ENCODE measurements at places on chromosomes 4 and X.

DNA sequence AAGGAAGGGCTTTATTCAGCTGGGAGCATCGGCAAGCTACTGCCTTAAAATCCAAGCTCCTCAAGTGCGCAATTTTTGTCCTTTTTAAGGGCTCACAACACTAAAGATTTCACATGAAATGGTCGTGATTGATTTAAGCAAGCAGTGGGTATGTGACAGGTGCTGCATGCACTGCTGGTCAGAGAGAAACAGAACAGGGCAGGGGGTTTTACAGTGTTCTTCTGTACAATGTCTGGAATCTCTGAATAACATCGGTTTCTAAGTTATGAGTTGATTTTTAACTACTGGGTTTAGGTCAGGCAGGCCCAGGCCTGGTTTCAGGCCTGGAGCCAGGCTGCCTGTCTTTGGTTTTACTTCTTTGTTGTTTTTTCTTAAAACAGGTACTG is 6.0 kb downstream of the UGT2B17 start:
- no peak for DNase-seq

DNA sequence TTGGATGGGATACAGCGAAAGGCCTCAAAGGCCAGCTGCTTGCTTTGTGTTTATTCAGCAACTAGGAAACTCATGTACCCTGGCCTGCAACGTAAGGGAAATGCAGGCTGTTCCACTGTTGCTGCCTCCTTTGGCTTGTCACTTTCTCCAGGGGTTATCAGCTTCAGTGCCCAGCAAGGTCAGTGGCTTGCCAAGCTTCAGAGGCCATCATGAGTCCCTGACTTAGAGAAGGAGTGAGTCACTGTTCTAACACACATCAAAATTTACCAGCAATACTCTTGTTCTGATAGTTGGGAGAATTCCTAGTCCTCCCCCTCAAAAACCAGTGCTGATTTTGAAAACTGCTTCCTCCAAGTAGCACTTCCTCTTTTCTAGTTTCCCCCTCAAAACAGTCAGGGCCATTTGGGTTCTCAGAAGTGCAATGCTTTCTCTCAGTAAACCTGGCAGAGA is 250.8 kb downstream of the ARHGAP24 start:
- no peak for DNase-seq

- no peak for DNase-seq
Observed at GRCh38 chr4:54228056-54228527, 1.0 kb upstream of the PDGFRA start.

DNA sequence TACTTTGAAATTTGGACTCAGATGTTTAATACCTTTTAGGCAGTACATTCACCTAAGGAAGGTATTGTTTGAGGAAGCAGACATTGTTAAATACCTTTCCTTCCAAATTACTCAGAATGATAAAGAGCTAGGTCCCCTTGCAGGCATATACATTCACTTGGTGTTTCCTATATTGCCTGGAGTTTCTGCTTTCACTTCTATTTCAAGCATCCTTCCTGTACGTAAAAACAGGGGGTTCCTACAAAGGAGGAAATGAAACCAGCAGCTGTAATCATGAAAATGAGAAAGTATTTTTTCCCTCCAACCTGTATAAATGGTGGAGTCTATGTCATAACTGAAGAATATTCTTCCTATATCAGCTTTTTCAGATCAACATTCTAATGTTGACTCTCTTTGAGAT is 90.4 kb upstream of the RASGEF1B start:
- DNase-seq: no peak

DNA sequence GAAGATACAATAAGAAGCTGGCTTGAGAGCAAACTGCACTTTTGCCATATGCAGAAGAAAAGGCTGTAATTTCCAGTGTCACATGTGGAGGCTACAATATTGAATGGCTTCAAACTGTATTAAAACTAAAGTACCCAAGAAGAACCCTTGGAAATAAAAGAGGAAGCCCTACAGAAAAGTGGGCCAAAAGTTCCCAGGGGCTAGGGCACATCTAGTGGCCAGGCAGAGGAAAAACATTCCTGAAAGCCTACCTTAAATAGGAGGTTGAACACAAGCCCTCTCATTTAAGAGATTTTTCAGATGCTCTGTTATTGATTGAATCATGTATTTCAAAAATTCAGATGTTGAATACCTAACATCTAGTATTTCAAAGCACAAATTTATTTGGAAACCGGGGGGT is 40.6 kb upstream of the PRDX4 start:
- no peak for DNase-seq

DNA sequence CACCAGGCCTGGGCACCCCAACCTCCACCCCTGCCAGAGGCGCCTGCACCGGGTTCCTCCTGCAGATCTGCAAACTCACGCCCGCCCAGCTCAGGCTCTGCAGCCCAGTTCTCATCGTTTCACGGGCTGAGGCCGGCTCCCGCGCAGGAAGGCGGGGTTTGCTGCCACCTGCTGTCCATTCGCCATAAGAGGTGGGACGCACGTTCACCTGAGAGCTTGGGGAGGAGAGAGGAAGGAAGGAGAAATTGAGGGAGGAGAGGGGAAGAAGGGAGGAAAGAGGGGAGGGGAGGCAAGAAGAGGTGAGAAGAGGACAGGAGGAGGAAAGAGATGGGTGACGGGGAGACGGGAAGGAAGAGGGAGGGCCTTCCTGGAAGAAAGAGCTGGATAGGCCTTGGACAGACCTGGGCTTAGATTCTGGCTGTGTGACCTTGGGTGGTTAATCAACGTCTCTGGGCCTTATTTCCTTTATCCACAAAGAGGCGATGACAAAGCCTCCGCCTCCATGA is 114.5 kb downstream of the ADRA2C start:
- DNase-seq: peak; percentile 45

DNA sequence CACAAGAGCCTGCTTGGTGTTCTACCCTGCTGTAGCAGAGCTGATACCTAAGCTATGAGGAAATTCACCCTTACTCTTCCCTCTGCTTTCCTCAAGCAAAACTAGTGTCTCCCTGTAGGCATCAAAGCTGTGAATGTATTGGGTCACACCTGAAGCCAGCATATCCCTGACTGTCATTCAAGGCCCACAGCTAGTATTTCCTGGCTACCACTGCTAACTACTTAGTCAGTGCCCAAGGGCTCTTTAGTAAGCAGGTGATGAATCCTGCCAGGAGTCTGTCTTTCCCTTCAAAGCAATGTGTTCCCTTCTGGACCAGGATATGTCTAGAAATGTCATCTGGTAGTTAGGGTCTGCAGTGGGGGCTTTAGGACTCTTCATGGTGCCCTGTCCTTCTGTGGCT is 125.7 kb downstream of the RPA4 start:
- no peak for DNase-seq

- DNase-seq: no peak
Observed at GRCh38 chrX:39721566-39722279, 376.0 kb downstream of the BCOR start.

DNA sequence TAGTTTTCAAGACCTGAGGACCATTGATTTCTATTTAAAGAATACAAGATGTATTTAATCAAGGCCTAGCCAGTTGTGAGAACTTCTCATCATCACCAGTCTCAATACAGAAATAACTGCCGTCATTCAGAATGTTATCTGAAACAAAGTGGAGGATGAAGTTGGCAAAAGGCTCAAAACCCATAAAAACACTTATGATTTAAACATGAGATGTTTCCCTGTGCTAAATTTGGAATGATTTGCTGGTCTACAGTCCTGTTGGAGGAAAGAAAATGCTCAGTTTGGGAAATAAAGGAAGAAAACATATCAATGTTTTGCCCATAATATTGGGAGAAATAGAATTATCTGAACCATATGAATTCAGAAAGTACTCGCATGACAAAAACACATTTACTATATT is 192.2 kb downstream of the ADGRA3 start:
- DNase-seq: no peak

- no peak for DNase-seq
Observed at GRCh38 chr4:181796502-181796901, 446.7 kb upstream of the TENM3 start.

GRCh38 chr4:5034206-5034605 is 14.9 kb upstream of the CYTL1 start:
- no peak for DNase-seq

GRCh38 chr4:32207456-32207855 is 1487.3 kb downstream of the PCDH7 start:
- DNase-seq: no peak

- no peak for DNase-seq
Observed at GRCh38 chr4:139884438-139884837, 218.8 kb downstream of the MGST2 start.

DNA sequence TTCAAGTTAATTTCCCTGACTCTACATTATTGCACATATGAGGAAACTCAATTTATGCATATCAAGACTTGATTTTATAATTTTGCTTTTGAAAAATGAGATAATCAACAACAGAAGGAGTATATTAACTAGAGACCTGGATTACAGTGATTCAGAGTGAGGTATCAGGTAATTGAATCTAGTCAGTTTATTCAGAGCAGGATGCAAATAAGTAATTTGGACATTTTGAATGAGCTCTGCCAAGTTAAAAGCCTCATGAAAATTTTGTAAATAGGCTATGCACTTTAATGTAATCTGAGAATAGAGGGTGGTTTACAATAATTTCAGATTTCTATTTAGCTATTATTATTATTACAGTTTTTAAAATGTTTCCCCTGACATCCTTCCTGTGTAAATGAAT is 203.7 kb upstream of the EMCN start:
- DNase-seq: no peak

DNA sequence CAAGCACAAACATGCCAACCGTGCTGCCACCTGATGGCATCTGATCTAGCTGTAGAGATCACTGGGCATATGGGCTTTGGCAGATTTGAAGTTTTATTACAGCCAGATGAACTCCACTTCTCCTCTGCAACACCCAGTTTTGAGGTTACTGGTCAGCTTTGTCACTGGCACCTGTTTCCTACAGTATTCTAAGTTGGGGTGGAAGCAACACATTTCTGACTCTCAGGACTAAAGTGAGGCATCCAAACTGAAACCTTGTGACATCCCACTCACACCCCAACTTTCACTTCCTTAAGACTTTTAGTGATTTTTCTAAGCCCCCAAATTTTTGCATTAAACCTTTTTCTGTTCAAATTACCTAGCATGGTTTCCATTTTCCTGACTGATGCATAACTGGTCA is 115.1 kb upstream of the PCDH18 start:
- DNase-seq: no peak

DNA sequence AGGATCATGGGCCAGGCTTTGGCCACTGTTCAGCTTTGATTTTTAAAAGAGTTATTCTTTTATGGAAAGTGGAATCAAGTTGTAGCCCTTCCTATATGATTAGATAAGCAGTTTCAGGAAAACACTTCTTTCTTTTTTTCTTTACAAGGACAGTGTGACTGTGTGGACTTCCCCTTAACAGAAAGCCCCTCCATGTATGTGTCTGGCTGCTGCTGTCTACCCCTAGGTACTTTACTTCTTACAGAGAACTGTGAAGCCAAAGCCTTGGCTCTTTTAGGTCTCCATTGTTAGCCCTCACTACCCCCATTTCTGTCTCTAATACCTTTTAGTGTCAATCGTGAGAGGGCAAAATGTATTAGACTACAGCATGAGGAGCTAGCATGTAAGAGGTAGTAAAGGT is 19.1 kb downstream of the VSIG1 start:
- no peak for DNase-seq

Data from stimulated activated CD8-positive, alpha-beta memory T cell treated with anti-CD3 and anti-CD28 coated beads, Interleukin-7, amount 100 ng/mL, for 48 hours (primary cell).